ENCODE measurements at places on chromosomes 12 and 14. TPM values are rescaled to one million over a fixed set of nuclear protein-coding genes. Genes with fewer than 3 reads are reported as not detected.

FAM181A gene
- total RNA-seq = 6.4 TPM

KRT73 gene
- total RNA-seq = not detected

GLT1D1 gene
- total RNA-seq = 5.3 TPM

TSHR gene
- total RNA-seq = not detected

EML5 gene
- total RNA-seq = 2.4 TPM

GRCh38 chr14:83960832-83961512, 1569.0 kb upstream of the FLRT2 start:
- no peaks in the 10 kb centered on the region for H3K4me1 ChIP-seq
- DNase-seq = no peak
- no peak overlapping the region for H3K4me3 ChIP-seq
- H3K27ac ChIP-seq = no peak overlapping the region
- no peaks in the 10 kb centered on the region for H3K27me3 ChIP-seq
- no peaks in the 10 kb centered on the region for H3K36me3 ChIP-seq

DNA sequence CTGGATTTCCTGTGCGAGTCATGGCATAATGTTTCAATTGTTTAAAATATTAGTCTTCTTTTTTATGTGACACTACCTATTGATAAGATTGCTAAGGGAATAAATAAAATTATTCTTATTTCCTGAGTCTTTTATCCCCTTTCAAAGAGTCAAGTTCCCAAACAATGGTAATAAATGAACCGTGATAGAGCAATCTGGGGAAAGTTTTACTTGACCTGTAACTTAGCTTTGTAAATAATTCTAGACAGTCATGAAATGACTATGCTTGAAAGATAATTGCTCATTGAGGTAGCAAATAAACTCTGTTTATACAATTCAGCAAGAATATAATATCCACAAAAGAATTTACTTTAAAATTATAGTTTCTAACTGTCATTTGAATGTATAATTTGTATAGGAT, 82.1 kb downstream of the TSPAN8 start:
- no peaks in the 10 kb centered on the region for H3K4me1 ChIP-seq
- no peak overlapping the region for H3K4me3 ChIP-seq
- no peaks in the 10 kb centered on the region for H3K36me3 ChIP-seq

DNA sequence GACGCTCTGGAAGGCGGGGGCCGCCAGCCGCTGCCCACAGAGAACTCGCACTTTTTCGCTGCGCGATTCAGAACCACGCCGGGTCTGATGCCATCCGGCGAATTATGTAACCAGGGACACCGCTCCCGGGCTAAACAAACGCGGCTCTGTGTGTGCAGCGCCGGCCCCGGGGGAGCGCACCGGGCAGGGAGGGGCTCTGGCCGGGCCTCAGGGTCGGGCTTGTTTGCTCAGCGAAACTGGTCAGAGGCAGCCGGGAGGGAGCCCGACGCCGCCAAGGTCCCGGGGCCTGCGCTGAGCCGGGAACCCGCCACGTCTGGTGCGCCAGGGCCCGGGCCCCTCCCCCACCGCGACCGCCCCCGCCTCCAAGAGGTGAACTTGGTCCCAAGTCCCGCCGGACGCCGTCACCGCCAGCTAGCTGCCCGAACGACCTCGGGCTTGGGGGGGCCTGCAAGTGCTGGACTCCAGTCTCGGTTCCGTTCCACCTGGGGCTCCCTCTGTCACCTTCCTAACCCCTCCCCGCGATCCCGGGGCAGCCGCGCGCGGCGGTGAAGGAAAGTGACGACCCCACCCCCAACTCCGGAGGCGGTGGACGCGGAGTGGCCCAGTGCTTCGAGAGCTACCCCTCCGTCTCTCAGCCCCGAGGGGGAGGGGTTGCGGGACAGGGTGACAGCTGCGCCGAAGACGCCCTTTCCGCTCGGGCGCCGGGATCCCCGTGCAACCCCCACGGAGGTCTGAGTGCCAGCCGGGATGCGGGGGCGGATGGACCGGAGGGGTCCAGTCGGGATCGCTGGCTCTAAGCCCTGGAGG, 848 bp downstream of the CTDSP2 start:
- DNase-seq = peak; percentile 86
- peak overlapping the region; percentile 99 for H3K27ac ChIP-seq
- no peaks in the 10 kb centered on the region for H3K27me3 ChIP-seq
- H3K4me3 ChIP-seq = peak overlapping the region; percentile 100
- H3K4me1 ChIP-seq = peaks cover 46% of the 10 kb centered on the region

DNA sequence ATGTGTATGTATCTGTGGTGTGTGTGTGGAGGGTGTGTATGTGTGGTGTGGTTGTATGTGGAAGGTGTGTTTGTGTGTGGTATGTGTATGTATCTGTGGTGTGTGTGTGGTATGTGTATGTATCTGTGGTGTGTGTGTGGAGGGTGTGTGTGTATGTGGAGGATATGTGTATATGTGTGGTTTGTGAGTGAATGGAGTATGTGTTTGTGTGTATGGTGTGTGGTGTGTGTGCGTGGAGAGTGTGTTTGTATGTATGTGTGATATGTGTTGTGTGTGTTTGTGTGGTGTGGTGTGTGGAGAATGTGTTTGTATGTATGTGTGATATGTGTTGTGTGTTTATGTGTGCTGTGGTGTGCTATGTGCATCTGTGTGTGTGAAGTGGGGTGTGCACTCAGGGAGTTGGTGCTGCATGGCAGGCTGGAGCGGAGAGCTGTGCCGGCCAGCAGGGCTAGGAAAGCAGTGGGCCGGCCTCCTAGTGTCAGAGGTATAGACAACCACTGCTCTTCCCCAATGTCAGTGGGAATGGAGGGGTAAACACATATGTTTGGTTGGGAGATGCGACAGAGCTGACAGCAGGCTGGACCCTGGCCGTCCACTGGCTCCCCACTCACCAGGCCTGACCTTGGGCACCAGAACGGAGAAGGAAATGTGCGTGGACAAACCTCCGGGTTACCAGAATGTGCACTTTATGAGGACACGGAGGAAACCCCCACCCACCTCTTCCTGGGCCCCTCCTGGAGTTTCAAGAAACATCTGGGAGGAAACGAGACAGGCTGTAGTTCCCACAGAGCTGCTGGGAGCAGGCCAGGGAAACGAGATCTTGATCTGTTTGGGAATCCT, 60.7 kb downstream of the CLMN start:
- H3K27ac ChIP-seq = no peak overlapping the region
- H3K27me3 ChIP-seq = no peaks in the 10 kb centered on the region
- no peak overlapping the region for H3K4me3 ChIP-seq
- H3K36me3 ChIP-seq = no peaks in the 10 kb centered on the region

GRCh38 chr14:35285168-35286002, 6.8 kb upstream of the PSMA6 start:
- H3K4me1 ChIP-seq = peaks cover 24% of the 10 kb centered on the region
- no peaks in the 10 kb centered on the region for H3K36me3 ChIP-seq

- DNase-seq = no peak
- no peak overlapping the region for H3K4me3 ChIP-seq
- no peaks in the 10 kb centered on the region for H3K27me3 ChIP-seq
These were observed 142.0 kb upstream of the FSCB start for GRCh38 chr14:44649061-44649460.

- H3K4me3 ChIP-seq = no peak overlapping the region
- no peaks in the 10 kb centered on the region for H3K27me3 ChIP-seq
- no peaks in the 10 kb centered on the region for H3K4me1 ChIP-seq
- no peak for DNase-seq
- H3K27ac ChIP-seq = no peak overlapping the region
These were observed 71.1 kb downstream of the DUSP16 start for GRCh38 chr12:12491606-12492005.

DNA sequence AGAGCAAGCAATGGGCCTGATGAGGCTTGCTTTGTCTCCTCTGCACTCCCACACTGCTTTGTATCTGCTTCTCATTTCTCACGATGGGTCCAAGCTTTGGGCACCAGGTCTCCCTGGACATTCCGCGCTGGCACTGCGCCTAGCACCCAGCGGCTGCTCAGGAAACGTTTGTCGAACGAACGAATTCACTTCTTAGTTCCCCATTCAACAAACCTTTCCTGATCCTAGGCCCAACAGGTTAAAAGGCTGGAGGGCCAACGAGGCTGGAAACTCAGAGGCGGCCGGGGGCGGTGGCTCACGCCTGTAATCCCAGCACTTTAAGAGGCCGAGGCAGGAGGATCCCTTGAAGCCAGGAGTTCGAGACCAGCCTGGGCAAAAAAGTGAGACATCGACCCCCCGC, 1.0 kb upstream of the GLRX5 start:
- H3K4me3 ChIP-seq = peak overlapping the region; percentile 93
- H3K36me3 ChIP-seq = no peaks in the 10 kb centered on the region
- peak overlapping the region; percentile 90 for H3K27ac ChIP-seq
- no peaks in the 10 kb centered on the region for H3K27me3 ChIP-seq
- DNase-seq = no peak

DNA sequence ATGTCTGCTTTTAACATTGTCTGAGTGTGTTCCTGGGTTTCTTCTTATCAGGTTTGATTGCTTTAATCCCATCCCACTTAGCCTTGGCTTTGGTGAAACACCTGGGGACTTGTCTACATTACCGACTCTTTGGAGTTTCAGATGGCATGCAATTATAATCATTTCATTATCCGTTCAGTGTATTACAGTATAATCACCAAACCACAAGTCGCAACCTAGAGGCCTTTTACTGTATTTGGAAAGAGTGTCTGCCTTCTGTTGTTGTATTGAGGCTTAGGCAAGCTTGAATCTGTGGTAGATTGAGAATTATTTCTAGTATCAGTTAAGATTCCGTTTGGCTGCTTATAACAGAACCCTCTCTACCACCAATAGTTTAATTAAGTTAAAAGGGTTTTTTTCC, 103.9 kb downstream of the TGFB3 start:
- peaks cover 11% of the 10 kb centered on the region for H3K4me1 ChIP-seq
- H3K27ac ChIP-seq = no peak overlapping the region
- no peak overlapping the region for H3K4me3 ChIP-seq

DNA sequence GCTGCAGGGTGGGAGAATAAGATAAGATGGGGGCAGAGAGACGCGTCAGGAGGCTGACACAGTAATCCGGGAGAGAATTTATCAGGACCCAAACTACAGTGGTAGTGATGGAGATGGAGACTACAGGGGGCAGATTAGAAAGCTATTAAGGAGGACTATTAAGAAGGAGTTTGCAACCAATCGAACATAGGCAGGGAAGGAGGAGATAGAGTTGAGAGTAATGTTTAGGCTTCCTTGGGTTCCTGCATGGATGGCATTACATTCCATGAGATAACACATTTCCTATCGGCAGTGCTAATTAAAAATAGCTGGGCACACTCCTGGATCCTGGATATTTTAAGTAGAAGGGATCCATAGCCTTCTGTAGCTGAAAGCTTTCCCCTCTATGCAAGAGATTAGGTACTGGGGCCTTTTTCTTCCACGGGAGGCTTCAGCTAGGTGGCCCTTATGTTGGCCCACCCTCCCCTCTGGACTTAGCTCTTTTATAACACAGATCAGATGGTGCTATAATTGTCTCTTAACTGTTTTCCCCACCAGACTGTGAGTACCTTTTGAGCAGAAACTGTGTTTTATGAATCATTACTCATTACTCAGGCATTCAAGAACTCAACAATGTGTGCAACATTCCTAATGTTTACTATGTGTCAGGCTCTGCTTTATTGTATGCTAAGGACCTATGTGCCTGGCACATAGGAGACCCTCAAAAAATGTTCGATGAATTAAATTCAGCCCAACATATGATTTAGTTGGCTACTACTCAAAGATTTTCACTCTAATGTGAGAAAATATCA, 113.0 kb downstream of the RMST start:
- no peaks in the 10 kb centered on the region for H3K27me3 ChIP-seq
- no peak overlapping the region for H3K27ac ChIP-seq
- no peak overlapping the region for H3K4me3 ChIP-seq
- no peak for DNase-seq
- no peaks in the 10 kb centered on the region for H3K36me3 ChIP-seq
- no peaks in the 10 kb centered on the region for H3K4me1 ChIP-seq

DNA sequence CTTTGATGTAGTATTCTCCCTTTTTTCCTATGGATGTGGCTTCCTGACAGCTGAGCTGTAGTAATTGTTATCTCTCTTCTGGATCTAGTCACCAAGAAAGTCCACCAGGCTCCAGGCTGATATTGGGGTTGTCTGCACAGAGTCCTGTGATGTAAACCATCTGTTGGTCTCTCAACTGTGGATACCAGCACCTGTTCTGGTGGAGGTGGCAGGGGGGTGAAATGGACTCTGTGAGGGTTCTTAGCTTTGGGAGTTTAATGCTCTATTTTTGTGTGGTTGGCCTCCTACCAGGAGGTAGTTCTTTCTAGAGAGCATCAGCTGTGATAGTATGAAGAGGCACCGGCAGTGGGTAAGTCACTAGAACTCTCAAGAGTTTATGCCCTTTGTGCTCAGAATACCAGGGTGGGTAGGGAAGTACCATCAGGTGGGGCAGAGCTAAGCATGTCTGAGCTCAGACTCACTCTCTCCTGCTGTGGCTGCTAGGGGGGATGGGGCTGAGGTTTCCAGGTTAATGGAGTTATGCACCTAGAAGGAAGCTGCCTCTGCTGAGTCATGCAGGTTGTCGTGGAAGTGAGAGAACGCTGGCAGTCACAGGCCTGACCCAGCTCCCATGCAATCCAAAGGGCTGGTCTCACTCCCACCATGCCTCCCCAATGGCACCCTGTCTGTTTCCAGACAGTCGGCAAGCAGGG, 3.0 kb upstream of the TAS2R14 start:
- no peaks in the 10 kb centered on the region for H3K27me3 ChIP-seq
- H3K4me1 ChIP-seq = no peaks in the 10 kb centered on the region
- no peak for DNase-seq
- H3K36me3 ChIP-seq = no peaks in the 10 kb centered on the region

DNA sequence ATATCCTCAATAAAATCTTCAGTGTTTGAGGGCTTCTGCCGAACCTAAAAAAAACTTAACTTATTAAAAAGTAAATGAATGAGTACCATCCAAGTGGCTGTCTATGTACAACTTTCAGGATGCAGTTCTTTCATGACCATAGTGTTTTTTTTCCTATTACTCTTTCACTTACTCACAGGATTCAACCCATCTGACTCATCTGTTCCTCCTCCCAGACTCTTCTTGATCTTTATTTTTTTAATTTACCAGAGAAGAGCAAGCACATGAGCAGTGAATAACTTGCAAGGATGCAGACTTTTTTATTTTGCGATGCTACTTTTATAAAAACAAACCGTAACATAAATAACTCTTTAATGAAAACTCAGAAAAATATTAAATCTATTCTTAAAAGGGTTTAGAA, 24.5 kb downstream of the RECQL start:
- H3K4me3 ChIP-seq = no peak overlapping the region
- peaks cover 96% of the 10 kb centered on the region for H3K36me3 ChIP-seq
- DNase-seq = no peak
- H3K27me3 ChIP-seq = no peaks in the 10 kb centered on the region

DNA sequence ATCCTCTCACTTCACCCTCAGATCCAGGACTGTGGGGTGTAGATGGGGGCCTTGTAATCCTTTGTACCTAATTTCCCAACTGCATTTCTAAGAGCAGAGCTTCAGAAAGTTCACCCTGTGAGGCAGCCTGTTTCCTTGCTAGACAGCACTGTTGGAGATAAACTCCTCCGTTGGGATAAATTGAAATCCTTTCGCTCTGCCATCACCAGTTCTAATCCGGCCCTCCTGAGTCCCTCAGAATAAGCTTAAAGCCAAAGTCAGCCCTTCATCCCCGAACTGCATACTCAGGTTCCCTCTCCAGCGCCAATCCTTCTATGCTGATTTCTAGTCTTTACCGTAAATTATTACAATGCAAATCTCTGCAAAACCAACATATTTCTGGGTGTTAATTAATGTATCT, 114.7 kb downstream of the PRMT8 start:
- H3K4me3 ChIP-seq = no peak overlapping the region
- no peak for DNase-seq
- no peaks in the 10 kb centered on the region for H3K27me3 ChIP-seq
- no peaks in the 10 kb centered on the region for H3K36me3 ChIP-seq
- no peaks in the 10 kb centered on the region for H3K4me1 ChIP-seq

Measured in lower lobe of right lung (tissue), 2 donors.